ENCODE measurements at places on chromosomes 12 and 14.
A peak's percentile ranks its signal among the peaks of the same experiment; 100 is the strongest.

GRCh38 chr12:121637231-121637914, 11.0 kb downstream of the ORAI1 start:
- DNase-seq, result no peak

DNA sequence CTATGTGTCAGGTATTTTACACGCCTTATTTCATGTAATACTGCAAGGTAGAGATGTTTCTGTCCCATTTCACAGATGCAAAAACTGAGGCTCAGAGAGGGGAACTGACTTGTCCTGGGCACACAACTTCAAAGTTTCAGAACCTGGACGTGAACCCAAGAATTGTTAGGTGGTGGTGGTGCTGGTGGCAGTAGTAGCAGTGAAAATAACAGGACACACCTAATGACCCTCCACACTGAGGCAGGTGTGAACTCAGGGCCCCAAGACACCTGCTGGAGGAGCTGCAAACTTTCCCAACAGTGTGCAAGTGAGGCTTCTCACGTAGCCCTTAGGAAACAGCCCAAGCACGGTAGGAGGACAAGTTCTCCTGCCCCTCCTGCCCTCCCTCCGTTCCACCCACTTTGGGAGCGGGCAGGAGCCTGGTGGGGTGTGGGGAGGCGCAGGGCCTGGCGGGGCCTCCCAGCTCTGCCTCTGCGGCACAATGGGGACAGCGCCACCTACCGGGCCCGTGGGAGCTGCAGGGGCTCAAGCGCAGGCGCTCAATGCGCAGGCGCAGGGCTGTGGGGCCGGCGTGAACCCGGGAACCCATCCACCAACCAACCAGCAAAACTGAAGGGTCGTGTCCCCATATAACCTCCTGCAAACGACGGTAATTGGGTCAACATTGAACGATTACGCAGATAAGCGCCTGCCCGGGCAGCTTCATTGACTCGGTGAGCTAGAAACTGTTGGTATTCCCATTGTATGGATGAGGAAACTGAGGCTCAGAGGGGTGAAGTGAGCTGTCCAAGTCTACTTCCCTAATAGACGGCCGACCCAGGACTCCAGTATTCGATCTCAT, 12.0 kb upstream of the TRPV4 start:
- peak; percentile 94 for DNase-seq

DNA sequence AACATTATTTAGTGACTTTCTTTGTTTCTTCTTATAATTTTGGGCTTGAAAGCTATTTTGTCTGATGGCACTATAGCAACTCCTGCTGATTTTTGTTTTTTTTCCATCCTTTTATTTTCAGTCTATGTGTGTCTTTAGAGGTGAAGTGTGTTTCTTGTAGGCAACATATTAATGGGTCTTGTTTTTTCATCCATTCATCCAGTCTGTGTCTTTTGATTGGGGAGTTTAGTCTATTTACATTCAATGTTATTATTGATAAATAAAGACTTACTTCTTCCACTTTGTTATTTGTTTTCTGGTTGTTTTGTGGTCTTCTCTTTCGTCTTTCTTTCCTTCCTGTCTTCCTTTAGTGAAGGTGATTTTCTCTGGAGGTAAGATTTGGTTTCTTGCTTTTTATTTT, 198.0 kb downstream of the CRADD start:
- DNase-seq, result no peak

GRCh38 chr12:115467531-115467930, 783.6 kb upstream of the TBX3 start:
- DNase-seq, result no peak

GRCh38 chr14:36757734-36758601, 96.3 kb downstream of the PAX9 start:
- no peak for DNase-seq

DNA sequence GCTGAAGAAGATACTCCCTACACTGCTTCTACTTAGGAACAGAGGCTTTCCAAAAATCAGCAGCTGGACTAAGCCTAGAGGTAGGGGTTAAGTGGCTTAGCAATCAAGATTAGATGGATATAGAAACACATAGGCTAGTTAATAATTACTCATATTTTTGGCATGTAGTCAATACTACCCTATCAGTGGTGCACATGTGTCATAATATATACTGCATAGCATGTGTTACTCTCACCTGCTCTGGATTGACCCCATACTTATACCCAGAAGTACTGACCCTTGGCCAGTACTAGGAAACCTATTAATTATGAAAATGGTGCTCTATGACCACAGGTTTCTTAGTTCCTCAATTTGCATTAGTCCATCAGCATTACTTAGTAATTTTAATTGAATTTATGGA, 528.4 kb upstream of the LMO3 start:
- DNase-seq, result no peak

DNA sequence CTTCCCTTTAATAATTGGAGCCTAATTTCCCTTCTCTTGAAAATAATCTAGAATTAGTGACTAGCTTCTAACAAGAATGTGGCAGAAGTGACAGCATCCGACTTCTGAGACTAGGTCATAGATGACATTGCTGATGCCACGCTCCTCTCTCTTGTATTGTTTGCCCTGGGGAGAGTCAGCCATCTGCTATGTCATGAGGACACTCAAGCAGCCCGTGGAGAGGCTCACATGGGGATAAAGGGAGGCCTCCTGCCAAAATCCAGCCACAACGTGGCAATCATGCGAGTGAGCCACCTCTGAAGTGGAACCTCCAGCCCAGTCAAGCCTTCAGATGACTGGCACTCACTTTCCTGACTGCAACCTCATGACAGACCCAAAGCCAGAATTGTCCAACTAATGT, 54.2 kb upstream of the LRRK2 start:
- DNase-seq, result no peak

- DNase-seq, result no peak
Measured at GRCh38 chr14:34699873-34700621, 14.3 kb downstream of the CFL2 start.
